Caudate nucleus (tissue), 63 donors: ENCODE measurements at places on chromosomes 3 and 15.

DNA sequence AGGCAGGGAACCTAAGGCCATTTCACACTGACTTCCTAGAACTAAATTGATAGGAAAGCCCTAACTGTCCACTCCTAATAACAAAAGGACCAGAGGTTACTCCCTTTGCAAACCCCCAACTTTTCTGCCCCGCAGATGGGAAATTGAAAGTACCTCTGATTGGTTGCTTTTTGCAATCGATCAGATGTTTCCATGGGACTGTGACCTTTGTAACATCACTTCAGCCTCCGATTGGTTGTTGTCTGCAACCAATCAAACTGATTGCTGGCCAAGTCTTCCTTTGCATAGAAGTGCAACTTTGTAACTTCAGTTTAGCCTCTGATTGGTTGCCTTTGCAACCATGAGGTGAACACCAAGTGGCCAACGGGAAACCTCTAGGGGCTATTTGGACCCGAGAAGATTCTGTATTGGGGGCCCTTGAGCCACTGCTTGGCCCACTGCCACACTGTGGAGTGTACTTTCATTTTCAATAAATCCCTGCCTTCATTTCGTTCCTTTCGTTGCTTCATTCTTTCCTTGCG lies 11.3 kb upstream of the KNL1 start:
- no peak for DNase-seq

DNA sequence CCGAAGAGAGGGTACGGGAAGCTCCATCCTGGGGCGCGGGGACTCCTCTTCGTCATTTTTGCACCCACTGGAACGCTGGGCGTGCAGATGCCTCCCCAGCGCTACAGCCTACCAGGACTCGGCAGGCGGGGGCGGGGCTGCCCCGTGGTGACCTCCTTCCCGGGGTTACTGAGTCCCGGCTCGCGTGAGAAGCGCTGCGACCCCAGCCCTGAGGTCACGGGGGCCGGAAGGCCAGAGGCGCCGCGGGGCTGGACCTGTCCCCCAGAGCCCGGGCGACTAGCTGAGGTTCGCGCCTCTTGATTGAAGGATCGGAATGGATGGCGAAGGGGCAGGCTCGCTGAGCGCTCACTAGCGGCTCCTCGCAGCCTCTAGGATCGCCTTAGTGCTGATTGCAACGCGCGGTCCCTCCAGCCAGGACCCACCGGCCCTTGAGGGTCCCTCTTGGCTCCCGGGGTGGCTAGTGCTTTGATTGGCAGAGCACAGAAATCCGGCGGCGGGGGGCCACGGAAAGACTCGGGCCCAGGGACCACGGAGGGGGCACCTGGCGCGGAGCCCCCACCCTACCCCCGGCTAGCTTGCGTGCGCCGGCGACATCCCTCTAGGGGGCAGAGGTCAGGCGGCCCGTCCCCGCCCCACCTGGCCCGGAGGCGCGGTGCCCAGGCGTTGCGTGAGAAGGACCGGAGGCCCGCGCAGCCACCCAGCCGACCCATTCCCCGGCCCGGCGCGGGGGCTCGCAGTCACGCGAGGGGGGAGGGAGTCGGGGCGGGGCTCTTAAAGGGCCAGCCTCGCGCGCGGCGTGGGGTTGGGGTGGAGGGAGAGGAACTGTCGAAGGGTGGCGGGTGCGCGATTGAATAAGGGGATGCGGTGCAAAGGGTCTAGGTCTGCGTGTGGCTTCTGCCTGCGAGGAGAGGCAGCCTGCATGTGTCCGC lies 781 bp upstream of the CYP1A1 start:
- DNase-seq = no peak

- DNase-seq = no peak
Observed at GRCh38 chr3:51139616-51140015, 245.5 kb upstream of the MANF start.

GRCh38 chr3:34056181-34056910 lies 257.9 kb downstream of the PDCD6IP start:
- no peak for DNase-seq

DNA sequence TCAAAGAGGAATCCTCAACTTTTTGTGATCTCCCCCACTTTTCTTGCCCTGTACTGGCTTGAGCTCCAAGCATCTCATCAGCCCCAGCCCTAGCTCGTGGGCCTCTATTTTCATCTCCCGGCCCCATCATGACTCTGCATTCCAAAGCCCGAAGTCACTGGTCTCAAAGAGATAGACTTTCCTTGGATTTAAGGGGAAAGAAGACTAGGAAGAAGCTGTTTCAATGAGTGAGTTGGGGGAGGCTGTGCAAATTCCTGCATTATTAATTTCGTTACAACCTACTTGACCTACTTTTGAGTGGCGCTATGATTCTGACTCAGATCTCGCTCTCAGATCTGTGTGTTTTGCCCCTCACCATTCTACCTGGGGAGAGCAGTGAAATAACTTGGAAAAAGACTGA lies 266.6 kb upstream of the TBL1XR1 start:
- no peak for DNase-seq

DNA sequence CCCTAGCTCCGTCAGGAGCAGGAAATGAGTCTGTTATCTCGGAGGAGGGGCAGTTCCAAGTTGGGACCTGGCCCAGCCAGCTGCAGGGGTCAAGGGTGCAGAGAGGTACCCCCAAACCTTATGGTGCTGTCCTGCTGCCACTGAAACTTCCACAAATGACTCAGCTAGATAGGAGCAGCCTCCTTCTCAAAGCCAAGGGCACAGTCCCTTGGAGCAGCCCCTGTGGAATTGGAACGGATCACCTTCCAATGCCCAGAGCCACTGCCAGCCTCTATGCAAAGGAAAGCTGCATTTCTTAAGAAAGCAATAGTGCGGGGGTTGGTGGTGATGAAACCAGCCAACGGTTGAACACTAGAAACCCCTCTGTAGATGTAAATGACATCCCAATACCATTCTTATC lies 19.6 kb upstream of the LRRK1 start:
- no peak for DNase-seq

DNA sequence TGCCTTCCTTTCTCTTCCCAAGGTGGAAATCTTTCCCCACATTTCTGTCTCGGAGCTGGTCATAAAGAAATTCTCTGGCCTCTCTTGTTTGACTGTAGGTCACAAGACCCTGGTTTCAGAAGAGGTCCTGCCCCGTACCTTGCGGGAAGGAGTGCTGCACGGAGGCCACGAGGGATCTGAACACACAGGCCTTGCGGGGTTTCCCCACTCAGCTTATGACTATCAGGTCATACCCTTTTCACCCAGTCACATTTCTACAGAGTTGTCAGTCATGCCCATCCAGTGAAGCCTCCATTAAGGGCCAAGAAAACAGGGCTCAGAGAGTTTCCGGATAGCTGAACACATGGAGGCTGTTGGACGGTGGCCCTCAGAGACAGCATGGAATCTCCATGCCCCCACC lies 54.7 kb upstream of the ATP13A3 start:
- no peak for DNase-seq

- no peak for DNase-seq
Observed at GRCh38 chr3:130700541-130700940, 46.1 kb downstream of the PIK3R4 start.

DNA sequence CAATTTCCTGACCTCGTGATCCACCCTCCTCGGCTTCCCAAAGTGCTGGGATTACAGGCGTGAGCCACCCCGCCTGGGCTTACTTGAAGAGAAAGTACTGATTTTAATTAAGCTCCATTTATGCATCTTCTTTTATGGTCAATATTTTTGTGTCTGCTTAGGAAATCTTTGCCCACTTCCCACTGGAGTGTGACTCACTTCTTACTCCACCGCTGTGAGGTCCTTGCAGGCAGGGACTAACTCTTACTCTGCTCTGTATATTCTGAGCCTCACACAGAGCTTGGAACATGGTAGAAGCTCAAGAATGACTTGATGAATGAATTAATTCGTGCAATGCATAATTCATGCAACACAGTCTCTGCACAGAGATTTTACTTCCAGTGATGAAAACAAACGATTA lies 2.9 kb upstream of the TM4SF19 start:
- DNase-seq = no peak

GRCh38 chr3:178195824-178196223 lies 340.4 kb upstream of the KCNMB2 start:
- no peak for DNase-seq

DNA sequence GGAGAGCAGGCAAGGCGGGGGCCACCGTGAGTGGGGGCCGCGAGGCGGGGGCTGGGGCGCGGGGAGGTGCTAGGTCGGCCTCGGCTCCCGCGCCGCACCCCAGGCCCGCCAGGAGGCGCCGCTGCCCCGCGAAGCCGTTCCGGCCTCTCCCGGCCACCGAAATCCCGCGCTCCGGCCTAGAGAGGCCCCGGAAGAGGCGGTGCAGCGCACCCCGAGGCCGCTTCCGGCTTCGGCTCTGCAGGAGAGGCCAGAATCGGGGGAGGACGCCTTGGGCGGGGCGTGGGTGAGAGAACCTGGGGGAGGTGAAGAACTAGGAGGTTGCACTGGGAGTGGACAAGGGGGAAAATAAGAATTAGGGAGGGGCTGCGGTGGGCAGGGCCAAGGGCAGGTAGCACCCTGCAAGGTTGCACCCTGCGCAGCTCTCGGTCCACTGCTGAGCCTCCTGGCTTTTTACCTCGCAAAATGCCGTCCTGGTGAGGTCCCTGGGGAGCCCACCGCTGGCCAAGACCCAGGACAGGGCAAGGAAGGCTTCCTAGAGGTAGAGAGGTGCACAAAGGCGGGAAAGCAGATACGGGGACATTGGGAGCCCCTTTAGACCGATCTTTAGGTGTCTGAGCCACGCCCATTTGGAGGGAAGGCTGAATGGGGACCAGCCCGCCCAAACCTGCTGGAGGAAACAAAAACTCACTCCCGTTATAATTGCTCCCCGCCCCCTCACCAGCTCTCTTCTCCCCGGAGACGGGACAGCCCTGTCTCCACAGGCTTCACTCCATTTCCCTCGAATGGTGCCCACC lies 8.4 kb upstream of the GNAI2 start:
- DNase-seq = peak; percentile 72

DNA sequence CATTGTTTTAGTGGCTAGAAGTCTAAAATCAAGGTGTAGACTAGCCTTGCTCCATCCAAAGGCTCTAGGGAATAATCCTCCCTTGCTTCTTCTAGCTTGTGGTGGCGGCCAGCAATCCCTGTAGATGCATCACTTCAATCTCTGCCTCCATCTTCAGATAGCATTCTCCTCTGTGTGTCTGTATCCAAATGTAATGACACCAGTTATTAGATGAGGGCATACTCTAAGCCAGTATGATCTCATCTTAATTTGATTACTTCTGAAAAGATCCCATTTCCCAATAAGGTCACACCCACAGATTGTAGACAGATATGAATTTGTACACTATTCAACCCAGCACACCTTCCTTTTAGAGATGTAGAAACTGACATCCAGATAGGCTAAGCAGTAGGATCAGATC lies 334.5 kb upstream of the KCNMB2 start:
- DNase-seq = no peak

GRCh38 chr15:42226648-42227047 lies 18.5 kb upstream of the VPS39 start:
- DNase-seq = peak; percentile 5

DNA sequence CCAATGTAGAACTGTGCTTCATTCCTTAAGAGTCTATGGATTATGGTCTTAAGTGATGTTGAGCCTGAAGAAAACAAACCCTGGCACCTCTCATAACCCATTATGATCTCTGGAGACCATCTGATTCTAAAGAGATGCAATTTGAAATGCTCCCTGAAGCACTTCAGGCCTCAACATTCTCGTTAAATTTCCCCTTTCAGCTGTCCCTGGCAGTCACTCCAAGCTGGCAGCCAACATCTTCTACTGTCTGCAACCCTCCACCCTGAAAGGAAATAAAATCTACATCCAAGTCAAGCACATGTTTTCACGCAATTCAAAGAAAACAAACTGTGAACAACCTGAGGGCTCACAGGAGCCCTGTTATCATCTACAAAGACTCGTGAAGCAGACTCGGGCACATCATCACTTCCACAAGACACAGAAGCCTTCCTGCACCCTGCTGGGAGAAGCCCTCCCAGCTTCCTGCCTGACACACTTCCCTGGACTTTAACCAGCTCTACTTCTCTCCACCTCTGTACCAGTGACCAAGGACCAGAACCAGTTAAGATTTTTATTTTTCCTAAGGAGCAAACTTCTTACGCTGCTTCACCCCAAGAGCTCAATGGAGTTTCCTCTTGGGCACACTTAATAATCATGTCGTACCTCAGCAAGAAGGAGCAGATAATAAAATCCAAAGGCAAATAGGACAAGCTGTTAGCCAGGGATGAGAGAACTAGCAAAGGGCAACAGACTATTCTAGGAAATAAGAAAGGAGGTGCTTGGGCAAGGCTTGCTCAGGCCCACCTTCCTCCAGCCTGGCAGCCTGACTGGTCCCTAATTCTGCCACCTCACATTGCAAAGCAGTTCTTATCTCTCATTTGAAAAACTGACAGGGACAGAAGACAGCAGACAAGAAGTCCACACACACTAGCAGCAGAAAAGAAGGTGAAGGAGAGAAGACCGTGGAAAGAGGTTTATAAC lies 67.1 kb downstream of the MAGI1 start:
- DNase-seq = no peak

DNA sequence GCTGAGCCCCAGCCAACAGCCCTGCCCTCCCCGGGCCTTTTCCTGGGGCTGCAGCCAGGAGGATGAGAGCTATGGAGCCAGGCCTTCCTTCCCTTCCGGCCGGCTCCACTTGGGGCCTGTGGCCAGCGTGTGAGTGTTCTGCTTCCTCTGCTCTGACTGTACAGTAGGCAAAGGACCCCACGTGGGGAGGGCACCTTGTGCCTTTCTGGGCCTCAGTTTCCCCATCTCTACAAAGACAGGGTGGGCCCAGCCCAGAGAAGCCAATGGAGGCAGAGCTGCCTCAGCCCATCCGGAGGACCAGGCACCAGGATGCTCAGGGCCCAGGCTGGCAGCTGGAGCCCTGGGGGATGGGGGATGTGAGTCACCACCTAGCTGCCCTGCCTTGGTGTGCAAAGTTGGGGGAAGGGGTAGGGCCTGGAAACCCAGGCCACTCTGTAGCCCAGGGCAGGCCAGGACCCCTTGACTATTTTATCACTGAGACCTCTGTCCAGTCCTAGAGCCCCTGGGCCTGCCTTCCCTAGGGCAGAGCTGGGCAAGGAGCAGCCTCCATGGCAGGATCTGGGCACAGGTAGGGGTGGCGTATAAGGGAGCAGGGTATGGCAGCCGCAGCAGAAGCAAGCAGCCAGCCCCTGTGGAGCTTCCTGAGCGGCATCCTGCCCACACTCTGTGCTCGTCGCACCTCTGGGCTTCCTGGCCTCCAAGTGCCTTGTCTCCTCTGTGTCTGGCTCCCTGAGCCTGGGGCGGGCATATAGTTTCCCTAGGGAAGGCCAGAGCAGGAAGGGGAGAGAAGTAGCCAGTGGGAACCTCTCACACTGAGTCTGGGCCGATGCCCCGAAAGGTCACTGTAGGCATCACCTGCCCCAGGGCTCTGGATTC lies 1.8 kb downstream of the PSTPIP1 start:
- DNase-seq = no peak

GRCh38 chr3:123331651-123332050 lies 117.2 kb downstream of the ADCY5 start:
- no peak for DNase-seq
